CD4-positive, alpha-beta T cell treated with Interleukin-15 for 4 hours (primary cell): ENCODE measurements at places on chromosomes 5 and 9.
A peak's percentile ranks its signal among the peaks of the same experiment; 100 is the strongest.

GRCh38 chr5:152622628-152623027 is 217.5 kb upstream of the NMUR2 start:
- DNase-seq, result no peak

GRCh38 chr5:74243634-74244033 is 396.9 kb downstream of the ENC1 start:
- no peak for DNase-seq

GRCh38 chr5:7793895-7794294 is 57.0 kb downstream of the CFAP90 start:
- DNase-seq, result no peak

- DNase-seq, result no peak
These were observed 92.4 kb upstream of the CXCL14 start for GRCh38 chr5:135671052-135671705.

- DNase-seq, result no peak
These were observed 68.3 kb upstream of the TBC1D2 start for GRCh38 chr9:98323831-98324135.

DNA sequence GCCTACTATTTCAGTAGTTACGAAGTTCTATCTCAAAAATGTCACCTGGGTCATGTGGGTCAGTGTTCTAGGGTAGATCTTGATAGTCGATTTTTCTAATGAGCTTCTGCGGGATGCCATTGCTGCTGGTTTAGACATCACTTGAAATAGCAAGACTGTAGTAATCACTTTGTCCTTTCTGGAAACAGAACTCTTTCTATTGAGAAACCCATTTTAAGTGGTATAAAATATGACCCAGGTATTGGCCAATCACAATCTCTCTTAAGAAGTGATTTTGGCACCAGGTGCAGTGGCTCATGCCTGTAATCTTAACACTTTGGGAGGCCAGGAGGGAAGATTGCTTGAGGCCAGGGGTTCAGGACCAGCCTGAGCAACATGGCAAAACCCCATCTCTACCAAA is 17.6 kb downstream of the ARRDC3 start:
- DNase-seq, result no peak

- no peak for DNase-seq
These were observed 102.2 kb downstream of the ADAMTS12 start for GRCh38 chr5:33789567-33789957.

- no peak for DNase-seq
These were observed 384.2 kb downstream of the EFNA5 start for GRCh38 chr5:107286447-107287098.

DNA sequence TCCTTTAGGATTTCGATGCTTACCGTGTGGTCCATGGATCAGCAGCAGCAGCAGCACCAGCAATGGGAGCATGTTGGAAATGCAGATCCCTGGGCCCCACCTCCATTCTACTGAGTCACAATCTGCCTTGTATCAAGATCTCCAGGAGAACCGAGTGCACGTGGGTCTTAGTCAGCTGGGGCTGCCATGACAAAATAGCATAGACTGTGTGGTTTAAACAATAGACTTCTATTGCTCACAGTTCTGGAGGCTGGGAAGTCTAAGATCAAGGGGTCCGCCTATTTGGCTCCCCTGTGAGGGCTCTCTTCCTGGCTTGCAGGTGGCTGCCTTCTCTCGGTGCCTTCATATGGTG is 1.3 kb upstream of the PROP1 start:
- DNase-seq, result no peak

GRCh38 chr5:9507974-9508373 is 37.9 kb downstream of the SEMA5A start:
- no peak for DNase-seq

DNA sequence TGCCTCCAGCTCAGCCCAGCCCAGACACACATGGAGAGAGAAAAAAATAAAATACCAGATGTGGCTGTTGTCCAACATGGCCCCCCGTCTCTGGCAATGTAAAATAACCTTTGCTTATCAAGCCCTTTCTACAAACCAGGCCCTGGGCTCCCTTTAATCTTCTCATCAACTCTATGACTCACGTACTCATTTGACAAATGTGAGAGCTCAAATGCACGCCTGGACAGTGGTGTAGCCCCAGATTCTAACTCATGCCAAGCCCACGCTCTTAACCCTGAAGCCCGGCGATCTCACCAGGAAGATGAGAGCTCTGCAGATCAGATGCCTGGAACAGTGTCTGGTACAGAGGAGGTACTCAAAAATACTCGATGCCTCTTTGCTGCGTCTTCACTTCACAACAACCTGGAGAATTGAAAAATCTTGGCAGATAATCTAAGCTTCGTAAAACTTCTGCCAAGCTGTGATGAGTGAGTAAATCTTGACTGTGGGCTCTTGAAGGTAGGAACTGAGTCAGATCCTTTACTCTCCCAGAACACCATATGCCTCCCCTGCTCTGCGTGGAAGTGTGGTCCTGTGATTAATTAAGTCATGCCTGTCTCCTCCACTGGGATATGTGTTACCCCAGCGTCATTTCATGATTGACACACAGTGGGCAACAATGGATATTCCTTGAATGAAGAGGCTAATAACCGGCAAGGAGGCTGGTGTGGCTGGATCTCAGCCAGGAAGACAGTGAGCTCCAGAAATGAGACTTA is 102.0 kb upstream of the FSTL4 start:
- no peak for DNase-seq

DNA sequence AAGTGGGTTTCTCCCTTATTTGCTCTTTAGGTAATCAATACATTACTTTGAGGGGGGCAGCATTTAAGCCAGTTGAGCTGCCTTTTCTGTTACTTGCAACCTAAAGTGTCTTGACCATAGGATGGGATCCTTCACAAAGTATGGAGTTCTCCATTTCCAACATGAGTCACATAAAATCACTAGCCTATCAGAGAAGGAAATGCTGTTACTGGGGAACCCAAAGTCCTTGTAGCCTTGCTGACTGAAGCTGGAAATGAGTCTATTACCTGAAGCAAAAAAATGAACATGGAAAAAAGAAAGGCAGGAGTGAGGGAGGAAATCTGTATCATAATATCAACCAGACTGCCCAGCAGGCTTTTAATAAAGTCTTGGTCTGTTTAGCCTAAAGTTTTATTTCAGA is 42.8 kb upstream of the SLIT3 start:
- no peak for DNase-seq

- no peak for DNase-seq
These were observed 9.3 kb downstream of the SLC28A3 start for GRCh38 chr9:84331119-84331809.

- no peak for DNase-seq
These were observed 2.1 kb upstream of the IRX4 start for GRCh38 chr5:1884678-1885403.

- DNase-seq, result no peak
These were observed 38.4 kb upstream of the RXRA start for GRCh38 chr9:134287591-134288491.

GRCh38 chr9:82616545-82616944 is 446.4 kb downstream of the RASEF start:
- DNase-seq, result no peak

- DNase-seq, result peak; percentile 56
These were observed 5.5 kb upstream of the DNAJC21 start for GRCh38 chr5:34923694-34924461.

DNA sequence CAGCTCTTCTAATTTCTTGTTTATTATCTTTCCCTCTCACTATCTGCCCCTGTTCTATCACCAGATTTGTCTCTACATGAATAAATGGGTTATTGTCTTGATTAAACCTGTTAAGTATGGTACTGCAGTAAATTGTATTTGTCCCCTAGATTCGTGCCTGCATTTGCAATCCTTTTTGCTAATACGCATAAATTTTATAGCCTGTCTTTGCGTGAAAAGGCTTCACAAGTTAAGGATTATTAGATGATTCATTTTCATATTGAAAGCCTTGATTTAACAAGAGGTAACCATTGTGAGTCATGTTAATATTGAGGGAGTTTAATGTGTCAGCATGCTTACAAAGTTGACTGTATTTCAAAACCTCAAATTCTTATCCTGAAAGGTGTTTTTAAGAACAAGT is 204.6 kb downstream of the PCSK1 start:
- DNase-seq, result no peak

- DNase-seq, result no peak
These were observed 306.8 kb downstream of the SEMA5A start for GRCh38 chr5:9239071-9239470.

- DNase-seq, result no peak
These were observed 166.0 kb downstream of the HMHB1 start for GRCh38 chr5:143977891-143978461.

DNA sequence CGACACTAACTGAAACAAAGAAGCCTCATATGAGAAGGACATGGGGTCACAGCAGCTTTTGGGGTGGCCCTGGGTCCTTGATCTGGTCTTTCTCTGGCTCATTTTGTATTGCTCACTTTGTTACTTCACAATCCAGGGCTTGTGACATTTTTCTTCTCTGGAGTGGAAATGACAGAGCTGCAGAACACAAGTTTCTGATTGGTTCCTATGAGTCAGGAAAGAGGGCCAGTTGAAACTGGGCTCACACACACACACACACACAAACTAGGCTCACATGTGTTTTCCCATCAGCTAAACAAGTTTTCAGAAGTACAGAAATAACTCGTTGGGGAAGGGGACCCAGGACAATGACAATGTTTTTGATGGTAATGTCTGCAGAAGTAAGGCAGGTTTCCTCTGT is 54.3 kb downstream of the TMC1 start:
- no peak for DNase-seq

GRCh38 chr5:25435882-25436281 is 791.1 kb upstream of the CDH10 start:
- DNase-seq, result no peak

DNA sequence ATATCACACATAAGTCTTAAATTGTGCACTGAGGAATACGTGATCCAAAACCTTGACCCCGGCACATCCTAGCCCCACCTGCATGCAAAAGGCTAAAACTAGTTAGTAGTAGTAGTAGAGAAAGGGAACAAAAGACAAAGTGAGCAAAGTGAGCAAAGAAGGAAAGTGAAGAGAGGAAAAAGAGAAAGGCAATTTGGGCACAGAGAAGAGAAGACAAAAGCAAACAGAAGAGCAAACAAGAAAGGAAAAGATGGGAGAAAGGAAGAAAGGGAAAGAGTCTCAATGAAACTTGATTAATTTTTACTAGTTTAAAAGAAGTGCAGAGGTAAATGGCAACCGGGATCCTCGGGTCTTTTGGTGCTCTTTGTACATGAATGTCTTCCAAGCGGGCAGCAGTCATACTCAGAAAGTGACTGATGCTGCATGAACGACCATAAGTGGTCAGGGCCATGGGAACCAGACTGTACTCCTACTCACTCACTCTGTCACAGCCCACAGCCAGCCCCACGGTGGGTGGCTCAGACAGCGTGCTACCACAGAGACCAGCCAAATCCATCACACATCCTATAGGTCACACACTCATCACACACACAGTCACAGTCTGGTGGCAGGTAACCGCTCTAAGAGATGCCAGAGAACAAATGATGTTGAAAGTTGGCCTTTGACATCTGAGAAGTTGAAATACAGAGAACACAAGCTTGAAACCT is 203.9 kb downstream of the FBN2 start:
- DNase-seq, result no peak

DNA sequence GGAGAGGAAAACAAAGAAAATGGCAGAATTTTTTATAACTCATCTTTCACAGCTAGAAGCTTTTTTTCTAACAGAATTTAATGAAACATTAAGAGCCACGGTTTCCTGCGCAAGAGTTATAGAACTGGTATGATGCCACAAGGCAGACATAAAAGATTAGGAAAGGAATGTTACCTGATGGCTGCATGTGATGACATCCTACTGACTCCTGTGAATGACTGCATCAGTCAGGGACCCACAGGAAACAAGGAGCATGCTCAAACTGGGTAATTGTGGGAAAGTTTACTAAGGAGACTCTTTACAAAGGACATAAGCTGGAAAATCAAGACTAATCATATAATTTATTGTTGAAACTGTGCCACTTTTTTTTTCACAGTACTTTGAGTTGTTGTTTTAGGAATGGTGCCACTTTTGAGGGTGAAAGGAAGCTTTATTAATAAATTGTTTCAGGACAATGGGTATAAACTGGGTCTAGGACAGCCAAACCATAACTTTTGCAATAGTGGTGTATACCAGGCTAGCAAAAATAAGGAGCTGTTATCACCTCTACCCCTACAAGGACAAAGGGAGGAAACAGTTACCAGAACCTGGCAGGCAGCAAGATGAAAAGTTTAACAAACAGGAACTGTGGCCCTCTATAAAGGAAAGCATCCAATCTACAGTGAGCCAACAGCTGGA is 5.1 kb upstream of the TSLP start:
- no peak for DNase-seq

DNA sequence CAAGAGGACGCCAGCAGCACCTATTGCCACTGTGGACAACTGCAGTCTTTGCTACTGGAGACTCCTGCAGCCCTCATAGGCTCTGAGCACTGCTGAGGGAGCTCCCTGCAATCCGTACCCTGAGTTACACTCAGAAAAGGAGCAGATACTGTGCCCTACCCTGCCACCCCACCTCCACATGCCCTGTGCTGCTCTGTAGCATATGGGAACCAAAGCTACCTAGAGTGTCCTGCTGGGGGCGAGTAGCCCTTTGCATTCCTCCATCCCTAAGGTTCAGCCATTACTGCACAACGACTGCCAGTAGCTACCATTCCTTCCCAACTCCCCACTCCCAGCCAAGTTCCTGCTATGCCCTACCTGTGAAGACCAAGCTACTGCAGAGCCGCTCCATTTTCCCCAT is 90.2 kb upstream of the SNCAIP start:
- no peak for DNase-seq

- no peak for DNase-seq
These were observed 360.1 kb downstream of the KDM4C start for GRCh38 chr9:7117676-7118561.

DNA sequence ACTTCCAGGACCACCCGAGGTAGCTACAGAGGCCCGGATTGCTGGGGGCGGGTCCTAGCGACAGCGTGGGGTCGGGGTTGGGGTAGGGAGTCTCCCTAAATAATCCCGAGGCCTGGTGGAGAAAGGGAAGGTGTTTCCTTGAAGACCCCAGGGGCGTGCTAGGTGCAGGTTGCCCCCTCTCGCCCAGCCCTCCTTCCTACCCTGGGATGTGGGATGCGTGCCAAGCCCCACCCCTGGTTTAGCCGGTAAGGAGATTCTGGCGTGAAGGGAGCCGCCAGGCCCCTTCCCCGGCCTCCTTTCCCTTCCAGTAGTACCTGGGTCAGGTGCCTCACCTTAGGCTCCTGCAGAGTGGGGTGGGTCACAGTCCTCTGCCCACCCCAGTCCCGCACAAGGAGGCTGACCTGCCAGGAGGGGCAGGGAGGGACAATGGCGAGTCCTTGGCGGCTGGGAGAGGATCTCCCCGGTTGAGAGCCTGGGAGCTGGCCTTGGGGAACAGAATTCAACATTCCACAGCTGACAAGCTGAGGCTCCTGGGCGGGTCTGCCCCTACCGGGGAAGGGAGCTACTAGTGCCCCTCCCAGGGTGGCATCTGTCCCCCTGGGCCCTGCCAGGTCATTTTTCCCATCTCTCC is 674 bp downstream of the TSPAN17 start:
- no peak for DNase-seq

- no peak for DNase-seq
These were observed 40.0 kb downstream of the NIM1K start for GRCh38 chr5:43231977-43232376.

GRCh38 chr9:81953096-81953495 is 9.8 kb downstream of the SPATA31D3 start:
- no peak for DNase-seq

GRCh38 chr5:73603998-73604397 is 22.0 kb upstream of the ARHGEF28 start:
- no peak for DNase-seq
